ENCODE measurements at places on chromosomes 1 and 21. TPM values are rescaled to one million over a fixed set of nuclear protein-coding genes. Genes with fewer than 3 reads are reported as not detected.

The SLC9C2 gene
- total RNA-seq: not detected

The KLHDC8A gene
- total RNA-seq: not detected

- DNase-seq: no peak
Measured at GRCh38 chr1:7811476-7811875, 27.4 kb downstream of the PER3 start.

The LORICRIN gene
- not detected for total RNA-seq

The LRRC71 gene
- total RNA-seq: not detected

GRCh38 chr21:15414057-15414456 lies 315.7 kb upstream of the USP25 start:
- no peak for DNase-seq

DNA sequence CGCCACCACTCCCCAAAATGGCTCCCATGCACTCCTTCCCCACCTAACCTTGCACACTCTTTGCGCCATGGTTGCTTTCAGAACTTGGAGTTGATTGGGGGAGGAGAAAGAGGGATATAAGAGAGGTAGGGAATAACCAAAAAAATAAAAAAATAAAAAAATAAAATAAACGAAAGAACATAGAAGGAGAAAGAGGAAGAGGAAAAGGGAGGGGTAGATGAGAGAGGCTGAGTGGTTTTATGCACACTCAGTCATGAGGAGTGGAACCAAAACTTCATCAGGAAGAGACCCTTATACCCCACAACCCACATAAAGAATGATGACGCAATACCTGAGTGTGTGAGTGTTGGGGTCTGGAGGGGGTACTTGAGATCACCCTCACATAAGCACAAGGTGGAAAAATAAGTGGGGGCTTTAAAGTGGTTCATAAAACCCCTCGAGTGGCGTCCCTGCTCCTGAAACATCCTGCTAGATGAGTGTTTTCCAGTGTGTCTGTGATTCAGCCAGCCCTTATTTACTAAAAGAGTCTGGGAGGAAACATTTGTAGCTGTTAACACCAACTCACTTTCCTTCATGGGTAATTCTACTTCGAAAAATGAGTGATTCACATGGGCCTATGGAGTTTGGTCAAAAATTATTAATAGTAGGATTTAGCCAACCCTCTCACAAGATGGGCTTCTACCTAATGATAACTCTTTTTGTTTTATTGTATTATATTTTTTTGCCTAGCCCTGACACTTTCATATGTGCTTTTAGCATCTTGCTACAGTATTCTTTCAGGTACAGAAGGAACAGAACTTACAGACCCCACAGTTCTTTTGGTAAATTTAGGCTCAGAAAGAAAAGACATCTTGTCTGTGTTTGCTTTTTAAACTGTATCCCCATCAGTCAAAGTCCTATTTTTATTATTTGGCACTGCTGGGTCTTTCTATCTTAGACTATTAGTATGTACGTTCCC lies 5.2 kb downstream of the SLAMF1 start:
- DNase-seq: no peak

The GPR37L1 gene
- not detected for total RNA-seq

GRCh38 chr1:118366286-118366685 lies 181.3 kb upstream of the SPAG17 start:
- DNase-seq: no peak

DNA sequence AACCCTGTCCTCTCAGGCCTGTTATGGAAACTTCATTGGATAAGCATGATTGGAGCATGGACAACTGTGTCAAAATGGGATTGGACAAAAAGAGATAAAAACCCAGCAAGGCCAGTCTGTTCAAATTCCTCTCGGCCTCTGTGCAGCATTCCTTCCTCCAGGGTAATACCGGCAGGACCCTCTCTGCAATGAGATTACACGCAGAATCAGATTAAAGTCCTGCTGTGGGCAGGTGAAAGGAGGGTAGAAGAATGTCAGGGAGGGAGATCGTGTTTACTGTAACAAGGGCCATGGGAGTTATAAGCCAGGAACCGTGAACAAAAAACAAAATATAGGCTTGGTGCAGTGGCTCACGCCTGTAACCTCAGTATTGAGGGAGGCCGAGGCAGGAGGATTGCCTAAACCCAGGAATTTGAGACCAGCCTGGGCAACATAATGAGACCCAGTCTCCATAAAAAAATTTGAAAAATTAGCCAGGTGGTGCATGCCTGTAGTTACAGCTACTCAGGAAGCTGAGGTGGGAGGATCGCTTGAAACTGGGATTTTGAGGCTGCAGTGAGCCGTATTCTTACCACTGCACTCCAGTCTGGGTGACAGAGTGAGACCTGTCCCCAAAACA lies 5.6 kb upstream of the EFHD2 start:
- no peak for DNase-seq

DNA sequence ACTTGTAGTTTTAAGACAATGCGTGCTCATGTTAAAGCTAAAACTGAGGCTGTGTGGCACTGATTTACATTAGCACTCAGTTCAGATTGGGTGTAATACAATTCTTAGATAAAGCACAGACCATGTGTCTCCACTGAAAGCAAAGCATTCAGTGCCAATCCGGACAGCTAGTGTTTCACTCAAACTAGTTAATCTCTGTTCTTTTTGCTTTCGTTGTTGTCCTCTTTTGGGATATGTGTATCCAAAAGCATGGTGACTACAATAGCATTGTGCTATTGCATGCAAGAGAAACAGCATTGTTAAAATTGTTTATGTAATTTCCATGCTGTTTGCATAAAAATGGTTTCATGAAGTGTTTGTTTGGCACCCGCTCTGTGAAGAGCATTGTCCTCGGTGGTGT lies 54.6 kb downstream of the F3 start:
- DNase-seq: no peak

GRCh38 chr1:91754348-91754747 lies 131.6 kb downstream of the TGFBR3 start:
- DNase-seq: no peak

DNA sequence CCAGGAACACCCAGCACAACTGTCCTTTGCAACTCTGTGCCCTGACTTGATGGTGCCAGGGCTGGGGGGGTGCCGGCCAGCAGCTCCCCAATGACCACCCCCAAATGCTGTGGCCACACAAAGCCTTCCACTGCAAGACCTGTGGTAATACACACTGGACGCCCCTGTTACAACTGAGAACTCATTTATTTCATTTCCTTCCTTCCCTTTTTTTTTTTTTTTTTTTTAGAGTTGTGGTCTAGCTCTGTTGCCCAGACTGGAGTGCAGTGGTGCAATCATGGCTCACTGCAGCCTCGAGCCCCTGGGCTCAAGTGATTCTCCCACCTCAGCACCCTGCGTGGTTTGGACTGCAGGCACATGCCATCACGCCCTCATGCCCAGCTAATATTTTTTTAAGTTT lies 25.2 kb downstream of the TP73 start:
- no peak for DNase-seq

- no peak for DNase-seq
Measured at GRCh38 chr1:33842348-33842747, 21.5 kb upstream of the HMGB4 start.

The VWA5B1 gene
- total RNA-seq: not detected

DNA sequence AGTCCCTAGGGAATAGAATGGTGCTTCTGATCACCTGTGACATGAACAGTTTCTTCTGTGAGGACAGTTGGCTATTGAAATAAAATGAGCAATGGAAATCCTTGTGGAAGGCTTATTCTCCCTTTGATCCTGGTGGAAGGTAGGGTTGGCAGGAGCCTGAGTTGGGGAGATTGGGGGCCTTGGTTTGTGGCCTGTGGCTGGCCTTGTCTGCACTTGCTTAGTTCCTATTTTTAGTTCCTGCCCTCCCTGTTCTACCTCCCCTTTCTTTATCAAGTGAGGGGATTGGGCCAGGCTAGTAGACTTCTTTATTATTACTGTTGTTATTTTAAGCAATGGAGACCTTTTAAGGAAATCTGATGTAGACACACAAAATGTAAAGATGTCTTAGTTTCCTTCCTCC lies 8.2 kb downstream of the DMRTB1 start:
- no peak for DNase-seq

DNA sequence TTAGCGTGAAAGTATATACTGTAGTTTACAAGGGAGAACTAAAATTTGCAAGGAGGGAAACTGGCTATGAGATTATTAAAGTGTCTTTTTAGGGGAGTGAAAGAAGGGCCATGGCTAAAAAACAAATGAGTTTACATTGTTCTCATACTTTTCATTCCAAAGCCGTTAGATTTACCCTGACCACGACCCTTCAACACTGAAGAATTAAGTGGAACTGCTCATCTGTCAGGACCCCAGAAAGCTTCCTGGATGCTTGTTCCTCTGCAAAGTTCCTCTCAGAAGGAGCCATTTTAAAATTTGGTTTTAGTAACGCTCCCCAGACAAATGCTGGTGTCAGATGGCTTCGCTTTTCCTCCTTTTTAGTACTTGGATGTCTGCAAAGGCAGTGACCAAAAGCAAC lies 82.7 kb upstream of the ZBTB18 start:
- DNase-seq: no peak

- DNase-seq: peak; percentile 84
Measured at GRCh38 chr1:24535021-24535424, 20.9 kb upstream of the NCMAP start.

The LYPLA2 gene
- total RNA-seq: 46.9 TPM

DNA sequence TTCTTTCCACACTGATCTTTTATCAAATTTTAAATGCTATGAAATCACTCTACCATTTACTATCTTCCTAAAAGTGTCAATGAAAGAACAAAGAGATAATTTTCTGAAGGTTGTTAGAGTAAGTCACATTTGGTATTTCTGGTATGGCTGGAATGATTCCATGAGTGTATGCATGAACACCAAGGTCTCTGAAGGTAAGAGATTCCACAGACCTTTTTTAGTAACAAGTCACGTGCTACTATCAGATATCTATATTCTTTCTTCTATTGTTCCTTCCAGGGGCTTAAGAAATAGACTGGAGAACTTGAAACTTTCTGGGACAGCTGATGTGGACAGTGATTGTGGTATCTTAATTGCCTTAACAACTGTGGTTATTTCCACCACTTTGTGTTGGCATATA lies 265.0 kb downstream of the SDCCAG8 start:
- DNase-seq: no peak

DNA sequence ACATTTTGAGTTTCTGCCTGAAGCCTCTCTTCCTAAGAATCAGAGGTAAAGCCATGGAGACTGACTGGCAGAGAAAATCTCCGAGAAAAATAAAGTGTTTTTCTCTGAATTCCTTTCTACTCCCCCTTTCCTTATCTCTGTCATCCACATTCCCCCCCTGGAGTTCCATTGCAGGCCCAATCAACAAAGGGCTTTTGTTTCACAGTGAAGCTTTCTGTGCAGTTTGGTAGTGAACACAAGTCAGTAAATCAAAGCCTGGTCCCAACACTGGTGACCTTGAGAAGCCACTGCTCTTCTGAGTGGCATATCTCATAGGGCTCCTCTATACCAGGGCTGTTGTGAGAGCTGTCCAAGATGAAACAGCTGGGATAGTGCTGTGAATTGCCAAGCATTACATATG lies 228.4 kb downstream of the SEC16B start:
- DNase-seq: no peak

DNA sequence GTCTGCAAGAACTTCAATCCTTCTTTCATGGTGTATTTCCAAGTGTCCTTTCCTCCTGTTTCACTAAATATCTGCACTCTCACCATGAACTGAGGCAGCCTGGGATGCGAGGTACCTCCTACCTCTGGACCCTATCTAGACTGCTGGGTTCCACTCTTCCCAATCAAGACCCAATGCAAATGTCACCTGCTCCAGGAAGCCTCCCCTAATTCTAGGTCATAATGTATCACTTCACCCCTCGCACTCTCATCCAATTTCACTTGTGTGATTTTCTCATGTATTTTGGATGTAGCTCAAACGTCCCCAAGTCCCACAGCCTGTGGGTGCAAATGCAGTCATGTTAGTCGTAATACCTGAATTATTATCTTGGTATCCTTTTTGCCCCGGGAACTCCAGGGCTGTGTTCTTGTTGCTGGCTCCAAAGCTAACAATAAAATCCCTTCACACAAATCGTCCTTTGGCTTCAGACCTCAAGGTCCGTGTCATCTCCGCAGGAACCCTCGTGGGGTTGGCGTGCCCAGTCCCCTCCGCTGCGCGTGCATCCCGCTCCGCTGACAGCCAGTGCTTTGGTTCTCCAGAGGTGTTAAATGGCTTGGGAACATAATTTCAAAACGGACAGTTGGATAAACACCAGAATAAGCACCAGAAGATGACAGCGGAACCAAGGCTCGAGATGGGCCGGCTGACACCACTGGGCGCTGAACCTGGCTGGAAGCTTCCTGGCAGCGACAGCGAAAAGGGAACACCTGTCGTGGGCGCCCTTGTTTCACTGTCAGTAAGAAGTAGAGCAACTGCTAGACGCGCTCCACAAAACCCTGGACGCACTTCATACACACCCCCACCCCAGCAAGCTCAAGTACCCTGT lies 1.0 kb upstream of the BACH1 start:
- DNase-seq: no peak

DNA sequence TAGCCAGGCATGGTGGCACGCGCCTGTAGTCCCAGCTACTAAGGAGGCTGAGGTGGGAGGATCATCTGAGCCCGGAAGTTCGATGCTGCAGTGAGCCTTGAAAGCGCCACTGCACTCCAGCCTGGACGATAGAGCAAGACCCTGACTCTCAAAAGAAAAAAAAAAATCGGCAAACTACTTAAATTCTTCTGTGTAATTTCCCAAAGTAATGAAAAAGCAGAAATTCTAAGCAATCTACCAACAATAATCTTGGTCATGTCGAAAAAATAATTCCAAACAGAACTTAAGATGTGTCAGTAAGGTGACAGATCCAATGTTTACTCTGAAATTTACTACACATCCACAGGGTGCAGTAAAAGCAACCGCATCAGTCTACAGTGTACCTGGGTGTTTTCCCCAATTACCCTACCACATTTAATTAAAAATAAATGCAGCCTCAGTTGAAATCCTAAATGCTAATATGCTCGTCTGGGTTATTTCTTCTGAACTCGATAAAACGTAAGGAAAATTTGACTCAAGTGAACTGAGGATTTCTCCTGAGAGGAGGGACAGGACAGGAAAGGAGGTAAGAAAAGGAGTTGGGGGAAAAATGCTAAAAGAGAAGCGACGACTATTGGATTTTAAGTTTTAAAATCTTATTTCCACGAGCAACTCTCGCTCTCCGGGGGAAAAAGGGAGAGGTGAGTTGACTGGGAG lies 801 bp downstream of the EPRS1 start:
- peak; percentile 7 for DNase-seq
